ENCODE measurements at places on chromosomes 7 and 10.

GRCh38 chr7:15158141-15158810 lies 255.7 kb upstream of the DGKB start:
- no peak for DNase-seq

GRCh38 chr7:50652400-50653125 lies 87.4 kb upstream of the DDC start:
- no peak for DNase-seq

DNA sequence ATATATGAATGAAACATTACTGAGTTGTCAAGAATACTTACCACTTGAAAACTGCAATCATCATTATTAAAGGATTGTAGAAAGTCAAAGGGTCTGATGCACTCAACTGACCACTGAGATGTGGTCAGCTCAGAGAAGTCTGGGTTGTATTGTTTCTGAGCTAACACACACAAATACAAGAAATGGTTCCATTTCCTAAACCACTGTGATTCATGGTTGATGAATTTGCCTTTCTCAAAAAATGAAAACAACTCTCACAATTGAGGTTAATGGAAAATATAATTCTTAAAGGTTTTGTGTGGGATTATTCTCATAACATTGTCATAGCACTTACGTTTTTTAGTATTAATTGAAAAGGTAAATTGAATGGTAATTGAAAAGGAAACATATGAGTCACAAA lies 45.6 kb upstream of the TAS2R16 start:
- DNase-seq = no peak

GRCh38 chr7:140267381-140268226 lies 90.8 kb upstream of the KDM7A start:
- no peak for DNase-seq

- DNase-seq = no peak
These were observed 36.1 kb upstream of the ZNF736 start for GRCh38 chr7:64277630-64278029.

DNA sequence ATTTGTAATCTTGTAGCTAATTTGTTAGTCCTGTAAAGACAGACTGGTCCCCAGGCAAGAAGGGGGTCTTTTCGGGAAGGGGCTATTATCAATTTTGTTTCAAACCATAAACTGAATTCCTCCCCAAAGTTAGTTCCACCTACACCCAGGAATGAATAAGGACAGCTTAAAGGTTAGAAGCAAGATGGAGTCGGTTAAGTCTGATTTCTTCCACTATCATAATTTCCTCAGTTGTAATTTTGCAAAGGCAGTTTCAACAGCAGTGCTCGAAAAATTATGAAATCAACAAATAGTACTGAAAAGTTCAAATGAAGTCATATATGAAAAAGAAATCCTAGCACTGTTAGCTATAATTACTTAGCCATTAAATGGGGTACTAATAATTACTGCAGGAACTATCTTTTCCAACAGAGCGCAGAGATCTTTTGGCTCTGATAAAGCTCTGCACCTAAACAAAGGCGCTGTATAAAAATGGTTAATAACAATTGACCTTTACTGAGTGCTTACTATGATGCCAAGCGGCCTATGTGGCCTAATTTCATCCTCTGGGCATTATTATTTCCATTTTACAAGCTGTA lies 756 bp upstream of the SEC24C start:
- no peak for DNase-seq

GRCh38 chr7:45580053-45580872 lies 6.1 kb downstream of the ADCY1 start:
- DNase-seq = no peak

DNA sequence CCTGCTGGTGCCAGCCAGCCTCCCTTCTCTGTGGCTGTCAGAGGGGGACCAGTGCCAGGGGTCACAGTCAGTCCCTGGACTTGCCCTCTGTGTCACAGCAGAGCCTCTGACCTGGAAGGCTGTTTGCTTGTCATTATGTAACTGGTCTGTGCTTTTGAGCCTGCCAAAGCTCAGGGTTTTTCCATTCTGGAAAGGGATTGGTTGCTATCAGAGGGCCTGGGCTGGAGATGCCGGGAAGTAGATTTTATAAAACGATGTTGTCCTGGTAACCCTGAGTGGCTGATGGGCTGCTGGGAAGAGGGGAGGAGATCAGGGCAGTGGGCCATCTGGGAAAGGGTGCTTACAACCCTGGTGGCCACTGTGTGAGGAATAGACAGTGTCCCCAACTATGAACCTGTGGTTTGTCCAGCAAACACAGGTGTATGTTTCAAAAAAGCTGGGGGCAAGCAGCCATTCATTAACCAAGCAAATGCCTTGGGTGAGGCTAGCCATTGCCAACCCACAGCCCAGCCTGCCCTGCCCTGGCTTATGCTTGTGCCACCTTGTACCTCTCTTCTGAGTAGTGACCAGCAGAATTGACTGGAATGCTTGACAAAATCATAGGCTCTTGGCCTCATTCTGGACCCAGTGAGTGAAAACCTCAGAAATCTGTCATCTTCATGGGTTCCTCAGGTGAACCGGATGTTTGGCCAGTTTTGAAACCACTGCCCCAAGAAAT lies 21.6 kb downstream of the SFTPD start:
- DNase-seq = no peak

DNA sequence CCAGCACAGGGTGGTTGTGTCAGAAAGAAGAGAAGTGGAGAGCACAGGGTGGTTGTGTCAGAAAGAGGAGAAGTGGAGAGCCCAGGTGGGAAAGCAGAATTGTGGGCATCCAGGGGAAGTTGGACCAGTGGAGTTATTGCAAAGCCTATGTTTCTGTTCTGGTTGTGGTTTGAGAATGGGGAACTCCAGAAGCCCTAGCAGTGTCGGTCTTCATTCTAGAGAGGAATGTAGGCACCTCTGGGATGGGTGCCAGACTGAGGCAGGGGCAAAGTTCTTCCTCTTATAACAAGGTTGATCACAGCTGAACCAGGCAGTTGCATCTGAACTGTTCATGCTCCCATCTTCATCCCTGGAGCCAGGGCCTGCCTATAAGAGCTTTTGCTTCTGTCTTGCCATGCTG lies 954 bp downstream of the FSCN3 start:
- DNase-seq = no peak

GRCh38 chr10:85917601-85918000 lies 449.0 kb downstream of the GRID1 start:
- no peak for DNase-seq

DNA sequence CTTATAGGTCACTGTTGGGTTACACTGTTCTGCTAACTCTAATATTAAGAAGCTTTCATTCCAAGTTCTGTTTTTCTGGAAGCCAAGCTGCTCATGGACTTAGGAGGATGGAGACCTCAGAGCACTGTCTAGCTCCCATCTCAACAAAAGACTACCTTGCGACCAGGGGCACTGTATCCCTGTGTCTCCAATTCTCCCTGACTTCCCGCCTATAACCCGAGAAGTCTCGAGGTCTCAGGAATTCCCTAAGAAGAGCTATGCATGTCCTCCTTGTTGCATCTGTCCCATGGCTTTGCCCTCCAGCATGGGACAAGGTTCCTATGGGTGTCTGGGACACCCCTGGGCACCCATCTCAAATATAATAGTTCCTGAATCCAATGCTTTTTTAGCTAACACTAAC lies 31.2 kb downstream of the BTBD16 start:
- no peak for DNase-seq

GRCh38 chr7:116423499-116423898 lies 76.0 kb upstream of the CAV2 start:
- DNase-seq = no peak

DNA sequence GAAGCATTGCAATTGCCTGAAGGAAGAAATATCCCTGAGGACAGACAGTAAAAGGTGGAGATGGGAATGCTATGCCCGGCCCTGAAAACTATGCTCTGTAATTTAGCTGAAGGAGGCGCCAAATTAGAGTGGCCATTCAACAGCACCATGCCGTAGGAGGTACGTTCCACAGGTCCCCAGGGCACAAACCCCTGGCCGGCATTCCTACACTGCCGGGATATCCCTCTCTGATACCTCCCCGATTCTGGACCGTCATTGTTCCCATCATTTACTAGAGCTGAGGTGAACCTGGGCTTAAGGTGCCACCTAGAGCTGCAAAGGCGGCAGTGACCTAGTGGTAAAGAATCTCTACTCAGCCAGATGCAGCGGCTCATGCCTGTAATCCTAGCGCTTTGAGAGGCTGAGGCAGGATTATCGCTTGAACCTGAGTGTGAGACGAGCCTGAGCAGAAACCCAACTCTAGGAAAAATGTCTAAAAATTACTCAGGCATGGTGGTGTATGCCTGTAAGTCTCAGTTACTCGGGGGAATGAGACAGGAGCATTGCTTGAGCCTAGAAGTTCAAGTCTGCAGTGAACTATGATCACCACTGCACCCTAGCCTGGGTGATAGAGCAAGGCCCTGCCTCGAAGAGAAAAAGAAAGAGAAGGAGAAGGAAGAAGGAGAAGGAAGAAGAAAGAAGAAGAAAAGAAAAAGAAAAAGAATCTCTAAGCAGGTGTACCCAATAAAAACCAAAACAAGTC lies 53.0 kb upstream of the TNKS2 start:
- peak; percentile 21 for DNase-seq

DNA sequence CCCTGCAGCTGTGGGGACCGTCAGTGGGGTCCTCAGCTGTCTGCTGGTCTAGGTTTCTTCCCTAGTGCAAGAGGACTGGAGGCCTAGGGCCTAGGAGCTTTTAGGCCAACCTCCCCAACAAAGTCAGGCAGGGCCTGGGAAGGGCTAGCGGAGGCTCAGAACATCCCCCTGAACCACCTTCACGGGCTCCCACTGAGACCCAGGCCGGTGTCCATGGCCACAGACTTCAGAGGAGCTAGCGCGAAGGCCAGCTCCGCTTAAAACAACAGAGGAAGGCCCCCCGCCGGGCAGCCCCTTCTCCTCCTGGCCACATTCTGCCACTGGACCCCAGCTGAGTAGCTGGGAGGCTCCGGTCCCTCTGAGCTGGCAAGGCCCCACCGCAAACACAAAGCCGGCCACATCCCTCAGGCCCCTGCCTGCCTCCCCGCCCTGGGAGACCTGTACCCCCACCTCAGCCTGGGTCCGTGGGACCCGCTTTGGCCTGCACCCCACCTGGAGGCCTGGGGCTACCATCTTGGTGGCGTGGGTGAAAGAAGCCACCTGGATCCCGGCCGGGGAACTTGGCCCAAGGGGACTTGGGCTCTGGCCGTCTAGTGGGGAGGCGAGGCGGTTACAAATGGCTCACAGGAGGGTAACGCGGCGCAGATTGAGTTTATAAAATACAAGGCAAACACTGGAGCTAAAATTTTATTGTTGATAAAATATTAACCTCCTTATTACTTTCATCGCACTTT lies 5.4 kb upstream of the UNCX start:
- no peak for DNase-seq

GRCh38 chr10:132418527-132419416 lies 21.8 kb downstream of the PWWP2B start:
- DNase-seq = no peak

- no peak for DNase-seq
These were observed 65.8 kb upstream of the ANTXRL start for GRCh38 chr10:46220872-46221538.

DNA sequence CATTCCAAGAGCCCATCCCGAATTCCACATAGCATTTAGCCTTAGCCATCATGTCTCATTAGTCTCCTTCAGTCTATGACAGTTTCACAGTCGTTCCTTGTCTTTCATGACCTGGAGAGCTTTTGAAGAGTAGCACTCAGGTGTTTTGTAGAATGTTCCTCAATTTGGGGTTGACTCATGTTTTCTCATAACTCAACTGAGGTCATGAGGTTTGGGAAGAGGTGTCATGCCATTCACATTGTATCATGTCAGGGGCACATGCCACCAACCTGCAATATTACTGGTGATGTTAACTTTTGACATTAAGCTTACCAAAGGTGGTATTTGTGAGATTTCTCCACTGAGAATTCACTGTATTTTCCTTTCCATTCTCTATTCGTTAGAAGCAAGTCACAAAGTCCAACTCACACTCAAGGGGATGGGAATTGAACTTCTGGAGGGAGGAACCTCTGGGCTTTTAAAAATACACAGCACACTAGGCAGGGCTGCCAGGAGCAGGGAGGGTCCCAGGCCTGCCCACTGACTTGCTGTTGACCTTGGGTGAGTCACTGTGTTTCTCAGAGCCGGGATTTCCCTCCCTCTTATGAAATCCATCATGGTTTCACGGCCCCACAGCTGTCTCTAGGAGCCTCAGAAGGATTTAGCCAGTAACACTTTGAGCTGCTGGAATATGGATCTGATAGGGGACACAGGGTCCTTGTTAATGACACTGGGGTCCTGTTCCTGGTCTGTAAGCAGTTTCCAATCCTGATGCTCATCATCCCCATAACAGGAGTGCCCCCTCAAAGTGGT lies 74.4 kb upstream of the TCF7L2 start:
- DNase-seq = peak; percentile 68
